H54 (cell line): ENCODE measurements at places on chromosomes 5 and 9.

- DNase-seq: no peak
Measured at GRCh38 chr5:158937381-158937952, 162.2 kb downstream of the EBF1 start.

DNA sequence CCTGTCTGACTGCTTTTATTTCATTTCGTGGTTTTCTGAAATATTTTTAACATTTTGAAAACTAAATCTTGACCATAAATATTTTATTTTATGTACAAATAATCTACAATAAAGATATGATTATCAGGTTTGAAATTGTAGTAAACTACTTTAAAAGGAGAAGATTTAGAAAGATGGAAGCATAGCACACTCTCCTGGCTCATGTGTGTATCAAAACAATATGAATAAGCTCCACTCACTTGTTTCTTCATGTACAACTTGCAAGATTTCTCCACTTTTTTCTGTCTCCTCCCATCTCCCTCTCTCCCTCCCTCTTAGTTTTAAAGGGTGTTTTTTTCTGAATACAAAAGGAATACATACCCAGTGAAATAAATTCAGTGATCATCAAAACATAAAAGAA, 15.4 kb upstream of the VPS13A start:
- DNase-seq: no peak

- DNase-seq: no peak
Measured at GRCh38 chr9:13750639-13751038, 471.1 kb upstream of the MPDZ start.

DNA sequence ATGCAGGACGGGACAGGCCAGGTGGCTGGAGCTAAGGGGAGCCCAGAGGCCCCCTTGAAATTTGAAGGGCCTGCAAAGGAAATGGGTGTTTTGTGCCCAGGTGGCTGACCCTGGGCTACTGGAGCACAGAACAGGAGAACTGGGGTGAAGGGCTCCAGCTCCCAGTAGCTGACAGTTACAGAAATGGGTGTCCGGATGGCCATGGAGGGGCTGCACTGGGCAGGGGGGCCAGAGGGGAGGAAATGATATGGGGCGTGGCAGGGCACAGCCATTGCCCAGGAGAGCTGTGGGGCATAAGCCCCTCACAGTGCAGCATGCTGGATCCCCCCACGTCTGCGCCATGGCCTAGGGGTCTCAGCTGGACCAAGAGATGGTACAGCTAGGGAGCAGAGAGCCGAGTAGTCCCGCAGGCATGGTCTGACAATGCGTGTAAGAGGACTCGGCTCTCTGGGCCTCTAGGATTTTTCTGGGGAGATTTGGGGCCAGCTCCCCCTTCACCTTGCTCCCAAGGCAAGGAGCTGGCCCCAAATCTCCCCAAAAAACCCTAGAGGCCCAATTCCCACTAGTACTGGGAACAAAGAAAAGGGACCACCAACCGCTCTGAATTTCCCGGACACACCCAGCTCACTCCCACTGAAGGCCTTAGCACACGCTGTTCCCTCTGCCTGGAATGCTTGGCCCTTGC, 7.9 kb upstream of the CARD19 start:
- DNase-seq: no peak
